ENCODE measurements at places on chromosomes 6 and 20. TPM values are rescaled to one million over a fixed set of nuclear protein-coding genes. Genes with fewer than 3 reads are reported as not detected.

Gene OR2J3
- total RNA-seq: not detected

Gene LBP
- total RNA-seq: not detected

Gene EPB41L1
- total RNA-seq: 10.2 TPM

Gene SIRPB2
- total RNA-seq: not detected

Gene GLO1
- 136 TPM for total RNA-seq

Gene SLC4A11
- 2.9 TPM for total RNA-seq

Gene KCNK15
- 0.34 TPM for total RNA-seq

Gene LIME1
- 1.4 TPM for total RNA-seq

Gene BEND3
- 1.7 TPM for total RNA-seq

Gene ARMC12
- total RNA-seq: 0.15 TPM

Gene CUL7
- 16.7 TPM for total RNA-seq

Gene CLPSL1
- not detected for total RNA-seq

Gene TBXT
- total RNA-seq: not detected

Gene IPCEF1
- 0.36 TPM for total RNA-seq

Gene OTOR
- not detected for total RNA-seq

Gene PTCRA
- 1.5 TPM for total RNA-seq

Gene MCM9
- total RNA-seq: 15.3 TPM

Gene C6orf141
- not detected for total RNA-seq

Gene IL17A
- not detected for total RNA-seq

Gene TFAP2D
- not detected for total RNA-seq

Gene CNR1
- total RNA-seq: 0.15 TPM

Gene BRD2
- total RNA-seq: 122 TPM

Gene BFSP1
- 2.0 TPM for total RNA-seq

Gene TRIM10
- total RNA-seq: not detected

Gene ISM1
- total RNA-seq: 2.8 TPM

Gene JPH2
- total RNA-seq: 2.5 TPM

Gene FILIP1
- under 0.01 TPM for total RNA-seq

Gene C6orf132
- not detected for total RNA-seq
